ENCODE measurements at places on chromosomes 12 and 14. TPM values are rescaled to one million over a fixed set of nuclear protein-coding genes. Genes with fewer than 3 reads are reported as not detected.

RNASE2 gene
- not detected for total RNA-seq

DNA sequence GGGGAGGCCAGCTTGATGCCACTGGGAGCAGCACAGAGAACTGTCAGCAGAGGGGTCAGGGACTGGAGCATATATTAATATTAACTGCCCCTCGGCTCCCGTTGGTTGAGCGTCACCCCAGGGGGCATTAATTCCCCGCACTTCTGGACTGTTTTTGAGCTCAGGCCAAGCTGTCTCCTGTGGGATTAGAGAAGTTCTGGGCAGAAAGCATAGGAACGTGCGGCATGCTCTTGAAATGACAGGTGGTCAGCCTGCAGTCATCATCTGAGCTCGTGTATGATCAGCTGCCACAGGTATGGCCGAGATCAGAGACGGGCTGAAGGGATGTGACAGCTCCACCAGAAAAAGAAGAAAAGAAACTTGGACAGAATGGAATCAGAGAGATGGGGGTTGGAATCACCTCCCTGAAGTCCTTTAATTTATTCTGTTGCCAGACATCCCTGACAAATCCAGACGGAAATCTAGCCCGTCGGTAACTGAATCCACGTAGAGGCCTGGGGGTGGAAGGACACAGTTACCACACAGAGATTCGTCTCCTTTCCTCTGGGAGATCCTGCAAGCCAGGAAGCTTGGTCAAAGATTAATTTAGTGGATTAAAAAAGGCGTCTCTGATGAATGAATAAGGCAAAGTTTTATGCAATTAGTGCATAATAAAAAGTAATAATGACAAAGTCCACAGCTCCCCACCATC, 23.6 kb downstream of the NR1H4 start:
- no peaks in the 10 kb centered on the region for H3K27me3 ChIP-seq
- H3K27ac ChIP-seq, result no peak overlapping the region
- no peaks in the 10 kb centered on the region for H3K36me3 ChIP-seq
- H3K4me1 ChIP-seq, result no peaks in the 10 kb centered on the region

- H3K36me3 ChIP-seq, result no peaks in the 10 kb centered on the region
- peak; percentile 18 for DNase-seq
- H3K4me3 ChIP-seq, result no peak overlapping the region
- H3K4me1 ChIP-seq, result peaks cover 7% of the 10 kb centered on the region
- H3K27me3 ChIP-seq, result peaks cover 4% of the 10 kb centered on the region
These were observed 15.6 kb downstream of the SMUG1 start for GRCh38 chr12:54173066-54173726.

DNA sequence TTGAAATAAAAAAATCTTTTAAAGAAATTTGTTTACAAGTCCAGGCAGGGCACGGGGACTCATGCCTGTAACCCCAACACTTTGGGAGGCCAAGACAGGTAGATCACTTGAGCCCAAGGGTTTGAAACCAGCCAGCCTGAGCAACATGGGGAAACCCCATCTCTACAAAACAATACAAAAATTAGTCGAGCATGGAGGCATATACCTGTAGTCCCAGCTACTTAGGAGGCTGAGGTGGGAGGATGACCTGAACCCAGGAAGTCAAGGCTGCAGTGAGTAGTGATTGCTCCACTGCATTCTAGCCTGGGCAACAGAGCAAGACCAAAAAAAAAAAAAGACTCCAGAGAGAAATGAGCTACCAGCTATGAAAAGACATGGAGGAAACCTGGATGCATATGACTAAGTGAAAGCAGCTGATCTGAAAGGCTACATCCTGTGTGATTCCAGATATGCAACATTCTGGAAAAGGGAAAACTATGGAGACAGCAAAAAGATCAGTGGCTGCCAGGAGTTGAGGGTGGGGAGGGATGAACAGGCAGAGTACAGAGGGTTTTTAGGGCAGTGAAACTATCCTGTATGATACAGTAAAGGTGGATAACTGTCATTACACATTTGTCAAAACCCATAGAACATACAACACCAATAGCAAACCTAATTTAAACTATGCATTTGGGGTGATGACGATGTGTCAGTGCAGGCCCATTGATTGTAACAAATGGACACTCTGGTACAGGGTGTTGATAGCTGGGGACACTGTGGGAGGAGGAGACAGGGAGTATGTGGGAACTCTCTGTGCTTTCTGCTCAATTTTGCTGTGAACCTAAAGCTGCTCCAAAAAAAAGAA, 59.9 kb downstream of the PRKAB1 start:
- no peaks in the 10 kb centered on the region for H3K27me3 ChIP-seq
- peaks cover 3% of the 10 kb centered on the region for H3K4me1 ChIP-seq
- DNase-seq, result no peak
- no peak overlapping the region for H3K4me3 ChIP-seq

- H3K4me1 ChIP-seq, result no peaks in the 10 kb centered on the region
- no peak overlapping the region for H3K27ac ChIP-seq
- H3K27me3 ChIP-seq, result peaks cover 31% of the 10 kb centered on the region
- H3K36me3 ChIP-seq, result no peaks in the 10 kb centered on the region
- H3K4me3 ChIP-seq, result no peak overlapping the region
- no peak for DNase-seq
These were observed 46.8 kb upstream of the CISTR start for GRCh38 chr12:53798575-53798974.

DNA sequence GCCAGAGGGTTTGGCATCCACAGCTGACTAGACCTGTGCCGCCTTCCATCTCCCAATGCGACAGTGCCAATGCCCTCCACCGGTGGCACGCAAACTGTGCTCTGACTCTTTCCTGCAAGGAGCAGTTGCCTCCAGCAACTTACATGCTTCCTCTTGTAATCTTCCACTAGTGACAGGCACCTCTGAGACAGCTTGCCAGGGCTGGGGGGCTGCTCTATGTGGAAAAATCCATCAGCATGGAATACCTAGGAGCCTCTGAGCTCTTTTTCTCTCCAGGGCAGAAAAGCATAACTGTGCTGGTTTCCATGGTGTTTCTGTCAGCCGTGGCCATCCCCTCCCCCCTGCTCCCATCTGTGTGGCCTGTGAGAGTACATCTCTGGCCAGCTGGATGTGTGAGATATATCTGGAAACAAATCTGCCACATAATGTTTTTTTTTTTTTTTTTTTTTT, 110.6 kb downstream of the MYRFL start:
- H3K27ac ChIP-seq, result no peak overlapping the region
- H3K36me3 ChIP-seq, result no peaks in the 10 kb centered on the region
- H3K4me3 ChIP-seq, result no peak overlapping the region
- H3K27me3 ChIP-seq, result peaks cover 2% of the 10 kb centered on the region

- no peak overlapping the region for H3K4me3 ChIP-seq
- peaks cover 8% of the 10 kb centered on the region for H3K27me3 ChIP-seq
- no peaks in the 10 kb centered on the region for H3K4me1 ChIP-seq
- no peak overlapping the region for H3K27ac ChIP-seq
These were observed 340.2 kb upstream of the DDHD1 start for GRCh38 chr14:53493320-53493719.

DNA sequence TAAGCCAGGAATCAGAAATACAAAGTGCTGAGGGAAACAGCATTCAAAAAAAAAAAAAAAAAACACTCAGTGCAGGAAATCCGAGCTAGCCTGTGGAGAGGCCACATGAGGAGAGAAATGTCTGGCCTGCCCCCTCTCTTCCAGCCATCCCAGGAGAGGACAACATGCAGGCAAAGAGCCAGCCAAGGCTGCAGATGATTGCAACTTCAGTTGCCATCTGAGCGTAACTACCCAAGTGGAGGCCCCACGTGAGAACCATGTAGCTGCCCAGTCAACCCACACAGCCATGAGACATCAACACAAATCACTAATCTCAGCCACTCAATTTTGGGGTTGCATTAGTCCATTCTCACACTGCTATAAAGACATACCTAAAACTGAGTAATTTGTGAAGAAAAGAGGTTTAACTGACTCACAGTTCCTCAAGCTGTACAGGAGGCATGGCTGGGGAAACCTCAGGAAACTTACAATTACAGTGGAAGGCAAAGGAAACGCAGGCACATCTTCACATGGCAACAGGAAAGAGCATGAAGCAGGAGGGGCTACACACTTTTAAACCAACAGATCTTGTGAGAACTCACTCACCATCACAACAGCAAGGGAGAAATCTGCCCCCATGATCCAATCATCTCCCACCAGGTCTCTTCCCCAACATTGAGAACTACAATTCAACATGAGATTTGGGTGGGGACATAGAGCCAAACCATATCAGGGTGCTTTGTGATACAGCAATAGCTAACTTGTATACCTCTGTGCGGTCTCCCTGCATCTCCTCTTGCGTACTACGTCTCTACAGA, 161.1 kb downstream of the PIWIL1 start:
- no peak overlapping the region for H3K27ac ChIP-seq
- H3K36me3 ChIP-seq, result no peaks in the 10 kb centered on the region
- no peak overlapping the region for H3K4me3 ChIP-seq
- no peaks in the 10 kb centered on the region for H3K27me3 ChIP-seq
- no peaks in the 10 kb centered on the region for H3K4me1 ChIP-seq

GRCh38 chr12:117489671-117490070, 128.2 kb upstream of the NOS1 start:
- H3K4me1 ChIP-seq, result no peaks in the 10 kb centered on the region
- no peak overlapping the region for H3K27ac ChIP-seq
- no peaks in the 10 kb centered on the region for H3K36me3 ChIP-seq
- DNase-seq, result no peak
- no peaks in the 10 kb centered on the region for H3K27me3 ChIP-seq
- no peak overlapping the region for H3K4me3 ChIP-seq

DNA sequence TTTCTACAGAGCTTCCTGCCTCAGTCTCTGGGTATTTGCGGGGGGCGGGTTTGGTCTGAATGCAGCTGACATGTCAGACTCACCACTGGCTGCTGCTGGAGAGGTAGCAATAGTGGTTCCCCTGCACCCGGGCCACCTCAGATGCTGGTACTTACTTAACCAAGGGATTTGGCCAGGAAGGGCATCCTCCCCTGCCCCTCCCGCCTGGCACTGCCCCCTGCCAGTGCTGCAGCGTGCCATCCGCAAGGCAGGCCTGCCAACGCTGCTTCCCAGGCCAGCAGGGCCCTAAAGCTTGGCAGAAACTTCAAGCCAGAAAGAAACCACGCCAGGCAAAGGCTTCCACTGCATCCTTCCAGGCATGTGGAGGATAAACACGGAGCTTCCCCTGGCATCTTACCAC, 22.1 kb downstream of the RAB35 start:
- no peak for DNase-seq
- no peak overlapping the region for H3K27ac ChIP-seq
- H3K36me3 ChIP-seq, result peaks cover 65% of the 10 kb centered on the region
- no peak overlapping the region for H3K4me3 ChIP-seq
- H3K27me3 ChIP-seq, result no peaks in the 10 kb centered on the region
- no peaks in the 10 kb centered on the region for H3K4me1 ChIP-seq

DNA sequence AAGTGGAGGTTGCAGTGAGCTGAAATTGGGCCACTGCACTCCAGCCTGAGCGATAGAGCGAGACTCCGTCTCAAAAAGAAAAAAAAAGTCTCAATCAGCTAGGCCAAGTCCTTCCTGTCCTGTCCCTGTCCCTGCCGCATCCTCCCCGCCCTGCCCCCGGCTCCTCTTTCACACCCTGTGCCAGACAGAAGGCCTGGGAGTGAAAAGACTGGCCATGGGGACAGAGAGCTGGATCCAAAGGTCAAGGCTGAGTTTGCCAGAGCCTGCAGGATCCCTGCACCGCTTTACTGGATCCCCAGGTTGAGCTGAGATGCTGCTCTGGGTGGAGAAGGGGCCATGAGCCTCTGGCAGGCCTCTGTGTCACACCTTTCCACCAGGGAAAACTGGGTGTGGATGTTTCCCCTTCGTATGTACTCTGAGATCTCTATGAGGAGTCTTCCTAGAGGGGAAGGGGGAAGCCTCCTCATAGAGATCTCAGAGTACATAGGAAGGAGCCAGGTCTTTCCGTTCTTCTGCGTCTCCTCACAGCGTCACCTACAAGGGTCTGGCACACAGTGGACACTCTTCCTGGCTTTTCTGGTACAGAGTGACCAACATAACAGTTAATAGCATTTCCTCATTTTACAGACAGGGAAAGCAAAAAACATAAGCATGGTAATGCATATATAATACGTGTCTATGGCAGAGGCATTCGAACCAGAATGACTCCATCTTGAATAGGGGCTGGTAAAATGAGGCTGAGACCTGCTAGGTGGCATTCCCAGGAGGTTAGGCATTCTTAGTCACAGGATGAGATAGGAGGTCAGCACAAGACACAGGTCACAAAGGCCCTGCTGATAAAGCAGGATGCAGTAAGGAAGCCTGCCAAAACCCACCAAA, 35.1 kb downstream of the NINJ2 start:
- DNase-seq, result no peak
- peaks cover 14% of the 10 kb centered on the region for H3K36me3 ChIP-seq
- no peak overlapping the region for H3K4me3 ChIP-seq

DNA sequence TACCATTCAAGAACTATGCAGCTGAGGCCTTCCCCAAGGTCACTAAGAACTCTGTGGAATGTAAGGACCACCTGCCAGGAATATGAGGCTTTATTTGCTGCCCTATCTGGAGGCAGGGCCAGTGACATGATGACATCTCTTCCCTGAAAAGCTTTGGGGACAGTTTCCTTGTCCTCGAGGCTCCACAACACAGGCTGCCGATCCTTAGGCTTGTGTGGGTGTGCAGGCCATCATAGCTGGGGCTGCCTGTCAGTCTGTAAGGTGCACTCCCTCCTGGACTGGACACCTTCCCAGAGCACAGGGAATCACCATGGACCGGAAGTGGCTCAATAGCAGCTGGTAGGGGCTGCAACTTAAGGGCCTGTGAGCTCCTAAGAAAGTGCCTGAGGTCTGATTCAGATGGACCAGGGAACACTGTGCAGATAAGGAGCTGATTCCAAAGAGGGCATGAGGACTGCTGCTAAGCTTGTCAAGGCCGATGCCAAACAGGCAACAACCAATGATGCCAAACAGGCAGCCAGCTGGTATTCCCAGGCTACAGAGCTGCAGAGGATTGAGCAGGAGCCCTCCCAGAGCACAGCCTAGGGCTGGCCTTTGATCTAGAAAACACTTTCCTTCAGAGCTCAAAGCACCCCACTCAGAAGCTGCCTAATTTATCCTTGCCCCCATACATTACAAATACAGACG, 84.3 kb downstream of the CRACR2A start:
- H3K4me1 ChIP-seq, result peaks cover 9% of the 10 kb centered on the region
- H3K27me3 ChIP-seq, result no peaks in the 10 kb centered on the region
- no peak for DNase-seq

DNA sequence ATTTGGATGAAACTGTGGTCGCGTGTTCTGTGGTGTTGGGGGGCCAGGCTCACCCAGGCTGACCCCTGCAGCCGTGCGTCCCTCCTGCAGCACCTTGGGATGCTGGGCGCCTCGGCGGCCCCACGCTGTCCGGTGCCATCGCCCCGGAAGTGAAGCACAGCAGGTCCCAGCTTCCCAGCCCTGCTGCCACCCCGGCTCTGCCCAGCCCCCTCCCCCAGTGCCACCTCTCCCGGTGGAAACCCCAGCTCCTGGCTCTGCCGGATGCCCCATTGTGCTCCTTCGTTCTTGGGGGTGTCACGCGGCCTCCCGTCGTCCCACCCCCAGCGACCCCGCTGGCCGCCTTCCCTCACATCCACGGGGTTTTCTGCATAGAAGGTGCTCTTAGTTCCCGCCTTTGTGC, 25.2 kb downstream of the LRCOL1 start:
- DNase-seq, result no peak
- peaks cover 4% of the 10 kb centered on the region for H3K36me3 ChIP-seq
- no peaks in the 10 kb centered on the region for H3K27me3 ChIP-seq
- H3K27ac ChIP-seq, result no peak overlapping the region
- no peak overlapping the region for H3K4me3 ChIP-seq

GRCh38 chr12:67613040-67613439, 35.5 kb upstream of the DYRK2 start:
- no peaks in the 10 kb centered on the region for H3K4me1 ChIP-seq
- H3K4me3 ChIP-seq, result no peak overlapping the region
- no peaks in the 10 kb centered on the region for H3K36me3 ChIP-seq
- no peak for DNase-seq
